NCI-H1436 treated with DMSO at 0.1 percent for 48 hours (cell line): ENCODE measurements at places on chromosomes 6 and 20.

- DNase-seq, result no peak
Observed at GRCh38 chr6:136656121-136656520, 105.9 kb upstream of the MAP7 start.

DNA sequence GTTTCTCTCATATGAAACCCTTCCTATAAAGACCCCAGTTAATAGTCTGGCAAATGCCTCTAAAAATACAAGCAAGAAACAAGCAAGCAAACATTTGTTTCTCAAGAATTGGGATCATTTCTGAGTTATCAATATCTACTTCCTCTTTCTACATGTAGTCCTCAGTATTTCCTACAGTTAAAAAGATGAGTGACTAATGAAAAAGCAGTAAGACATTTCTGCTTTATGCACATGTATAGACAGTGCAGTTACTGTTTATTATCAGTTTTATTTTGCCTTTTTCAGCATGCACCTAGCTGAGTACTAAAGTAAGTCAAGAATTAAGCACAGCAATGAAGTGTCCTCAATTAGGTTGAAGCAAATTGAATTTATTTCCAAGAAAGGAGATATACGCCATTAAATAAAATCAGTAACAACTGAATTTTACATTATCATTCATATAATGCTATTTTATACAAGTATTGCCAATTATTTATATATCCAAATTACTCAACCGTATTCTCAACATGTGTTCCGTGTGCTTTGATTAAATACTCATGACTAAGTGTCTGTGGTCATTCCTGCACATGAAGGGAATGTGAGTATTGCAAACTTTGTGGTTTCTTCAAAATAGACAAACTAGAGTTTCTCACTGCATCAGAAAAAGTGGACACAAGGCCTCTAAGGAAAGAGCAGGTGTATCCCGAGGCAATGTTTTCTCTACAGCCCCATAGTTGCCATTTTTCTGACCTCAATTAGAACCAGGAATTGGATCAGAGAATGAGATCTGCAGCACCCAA lies 159.3 kb upstream of the MARCKS start:
- no peak for DNase-seq

- no peak for DNase-seq
Observed at GRCh38 chr6:146916435-146917025, 287.7 kb upstream of the STXBP5 start.

GRCh38 chr6:143966312-143966711 lies 41.7 kb downstream of the PLAGL1 start:
- DNase-seq, result no peak

GRCh38 chr6:39029156-39030011 lies 19.2 kb upstream of the GLP1R start:
- no peak for DNase-seq

- DNase-seq, result no peak
Observed at GRCh38 chr20:58492074-58492718, 23.0 kb downstream of the APCDD1L start.
